ENCODE measurements at places on chromosomes 4 and X. TPM values are rescaled to one million over a fixed set of nuclear protein-coding genes. Genes with fewer than 3 reads are reported as not detected.

The ARHGAP10 gene
- 18.8 TPM for total RNA-seq

The EFHC2 gene
- not detected for total RNA-seq

The TMEM31 gene
- total RNA-seq, result not detected

The MTMR8 gene
- total RNA-seq, result 4.6 TPM

The SPOCK3 gene
- not detected for total RNA-seq

The FAM9A gene
- total RNA-seq, result not detected

GRCh38 chr4:83329521-83330110, 5.0 kb downstream of the HPSE start:
- no peak for DNase-seq

DNA sequence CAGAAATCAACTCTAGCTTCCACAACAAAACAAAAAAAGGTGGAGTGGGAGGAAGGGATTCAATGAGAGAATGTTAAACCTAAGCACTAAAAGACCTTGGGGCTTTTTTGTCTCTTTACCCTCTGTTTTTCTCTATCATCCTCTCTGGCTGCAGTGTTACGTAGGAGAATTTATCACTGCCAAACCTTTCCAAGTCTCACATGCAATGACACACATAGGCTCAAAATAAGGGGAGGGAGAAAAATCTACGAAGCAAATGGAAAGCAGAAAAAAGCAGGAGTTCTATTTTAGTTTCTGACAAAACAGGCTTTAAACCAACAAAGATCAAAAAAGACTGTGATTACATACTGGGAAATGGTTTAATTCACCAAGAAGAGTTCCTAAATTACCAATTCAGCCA, 152.1 kb downstream of the ADGRA3 start:
- no peak for DNase-seq

DNA sequence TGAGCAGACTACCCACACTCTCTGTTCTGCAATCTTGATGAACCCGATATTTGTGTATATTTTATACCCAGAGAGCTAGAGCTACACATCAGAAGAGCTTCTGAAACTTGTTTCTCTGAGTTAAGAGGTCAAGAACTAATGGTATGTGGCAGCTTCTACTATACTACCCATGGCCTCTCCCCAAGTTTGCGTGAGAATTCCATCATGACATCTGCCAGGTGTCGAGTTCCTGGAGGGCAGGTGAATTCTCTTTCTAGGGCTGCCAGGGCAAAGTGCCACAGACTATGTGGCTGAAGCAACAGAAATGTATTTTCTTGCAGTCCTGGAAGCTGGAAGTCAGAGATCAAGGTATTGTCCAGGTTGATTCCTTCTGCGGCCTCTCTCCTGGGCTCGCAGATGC, 4.4 kb downstream of the SORCS2 start:
- DNase-seq, result no peak

DNA sequence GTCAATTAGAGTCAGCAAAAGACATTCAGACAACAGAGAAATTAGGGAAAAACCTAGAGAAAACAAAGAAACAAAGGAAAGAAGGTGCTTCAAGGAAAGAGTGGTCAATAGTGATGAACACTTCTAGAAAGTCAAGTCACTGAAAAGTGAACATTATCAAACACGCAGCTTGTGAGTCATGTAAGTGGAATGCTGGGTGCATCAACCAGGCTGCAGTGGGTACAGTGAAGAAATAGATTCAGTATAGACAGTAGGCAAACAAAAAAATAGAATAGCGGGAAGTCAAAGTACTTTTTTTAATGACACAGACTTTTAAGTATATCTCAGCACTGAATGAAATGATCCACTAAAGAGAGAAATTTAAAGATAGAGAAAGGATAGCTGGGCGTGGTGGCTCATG, 245.8 kb downstream of the ARHGAP24 start:
- DNase-seq, result no peak

DNA sequence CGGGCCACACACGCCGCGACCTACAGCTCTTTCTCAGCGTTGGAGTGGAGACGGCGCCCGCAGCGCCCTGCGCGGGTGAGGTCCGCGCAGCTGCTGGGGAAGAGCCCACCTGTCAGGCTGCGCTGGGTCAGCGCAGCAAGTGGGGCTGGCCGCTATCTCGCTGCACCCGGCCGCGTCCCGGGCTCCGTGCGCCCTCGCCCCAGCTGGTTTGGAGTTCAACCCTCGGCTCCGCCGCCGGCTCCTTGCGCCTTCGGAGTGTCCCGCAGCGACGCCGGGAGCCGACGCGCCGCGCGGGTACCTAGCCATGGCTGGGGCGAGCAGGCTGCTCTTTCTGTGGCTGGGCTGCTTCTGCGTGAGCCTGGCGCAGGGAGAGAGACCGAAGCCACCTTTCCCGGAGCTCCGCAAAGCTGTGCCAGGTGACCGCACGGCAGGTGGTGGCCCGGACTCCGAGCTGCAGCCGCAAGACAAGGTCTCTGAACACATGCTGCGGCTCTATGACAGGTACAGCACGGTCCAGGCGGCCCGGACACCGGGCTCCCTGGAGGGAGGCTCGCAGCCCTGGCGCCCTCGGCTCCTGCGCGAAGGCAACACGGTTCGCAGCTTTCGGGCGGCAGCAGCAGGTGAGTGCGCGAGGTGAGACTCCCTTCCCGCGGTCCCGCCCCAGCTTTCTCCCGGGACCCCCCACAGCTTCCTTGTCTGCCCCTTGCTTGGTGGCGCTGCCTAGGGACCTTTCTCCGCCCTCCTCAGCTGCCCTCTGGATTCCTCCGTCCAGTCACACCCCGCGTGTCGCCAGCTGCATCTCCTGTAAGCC, 678 bp downstream of the BMP3 start:
- no peak for DNase-seq

- DNase-seq, result no peak
Observed at GRCh38 chr4:38856046-38856445, 571 bp downstream of the TLR6 start.

- DNase-seq, result no peak
Observed at GRCh38 chrX:20479896-20480295, 213.2 kb upstream of the RPS6KA3 start.

DNA sequence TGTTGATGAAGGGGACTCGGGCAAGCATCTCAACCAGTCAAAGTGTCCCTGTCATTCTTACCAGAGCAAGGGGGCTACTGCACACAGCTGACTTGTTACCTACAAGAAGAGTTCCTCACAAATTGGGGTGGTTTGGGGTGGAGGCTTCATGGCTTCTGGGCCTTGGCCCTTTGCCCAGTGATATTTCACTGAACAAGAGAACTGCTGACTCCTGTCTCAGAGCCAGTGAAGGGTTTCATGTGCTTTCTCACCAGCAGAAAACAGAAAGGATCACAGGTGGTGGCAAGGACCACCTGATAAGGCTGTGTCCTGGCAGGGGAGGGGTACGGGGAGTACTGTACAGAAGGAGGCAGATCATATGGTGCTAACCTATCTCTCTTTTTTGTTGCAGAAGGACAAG, 53.5 kb downstream of the DLG3 start:
- DNase-seq, result no peak

DNA sequence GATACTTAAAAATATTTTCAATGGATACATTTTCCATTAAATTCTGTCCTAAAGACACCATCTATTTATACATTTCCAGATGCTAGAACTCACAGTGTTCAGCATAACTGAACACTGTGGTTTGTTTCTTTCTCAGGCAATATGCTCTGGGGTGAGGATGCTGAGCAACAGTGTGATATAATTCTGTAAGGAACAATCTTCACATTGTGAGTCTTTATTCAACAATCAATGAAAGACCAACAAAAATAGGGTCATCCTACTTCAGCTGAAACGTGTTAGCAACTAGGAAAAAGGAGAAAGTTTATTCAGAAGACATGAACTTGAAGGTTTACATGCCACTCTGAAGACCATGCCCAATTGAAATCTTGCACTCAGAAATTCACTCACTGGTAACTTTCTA, 284.8 kb downstream of the UNC5C start:
- no peak for DNase-seq

DNA sequence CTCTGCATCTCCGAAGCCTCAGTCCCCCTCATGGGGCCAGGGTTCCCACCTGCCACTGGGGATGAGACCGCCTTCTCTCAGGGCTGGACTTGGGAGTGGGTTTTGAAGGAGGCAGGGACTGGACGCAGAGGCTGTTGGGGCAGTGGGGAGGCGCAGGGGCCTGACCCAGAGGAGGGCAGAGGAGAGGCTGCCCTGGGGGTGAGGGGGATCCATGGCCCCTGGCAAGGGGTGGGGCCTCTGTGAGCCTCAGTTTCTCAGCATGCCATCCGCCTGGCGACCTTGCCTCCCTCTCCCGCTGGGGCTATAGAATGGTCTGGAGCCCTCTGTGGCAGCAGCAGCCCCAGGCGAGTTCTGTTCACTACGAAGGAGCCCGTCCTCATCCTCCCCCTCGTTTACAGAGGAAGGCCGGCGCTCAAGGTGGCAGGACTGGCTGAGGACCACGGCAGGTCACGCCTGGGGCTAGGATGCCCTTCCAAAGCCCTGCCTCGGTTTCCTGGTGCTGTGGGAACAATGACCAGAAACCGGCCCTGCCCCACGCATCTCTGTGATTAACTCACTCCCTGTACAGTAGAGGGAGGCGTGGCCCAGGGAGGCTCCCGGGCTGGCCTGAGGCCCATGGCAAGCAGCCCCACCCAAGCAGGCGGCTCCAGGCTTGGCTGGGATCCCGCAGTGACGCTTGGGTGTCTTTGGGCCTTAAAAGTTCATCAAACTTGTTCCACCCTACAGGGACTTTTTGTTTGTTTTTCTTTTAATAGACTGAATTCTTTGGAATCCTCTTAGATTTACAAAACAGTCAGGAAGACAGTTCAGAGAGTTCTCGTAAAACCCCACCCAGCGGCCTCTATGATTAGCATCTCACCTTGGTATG, 16.0 kb upstream of the SH3TC1 start:
- no peak for DNase-seq

DNA sequence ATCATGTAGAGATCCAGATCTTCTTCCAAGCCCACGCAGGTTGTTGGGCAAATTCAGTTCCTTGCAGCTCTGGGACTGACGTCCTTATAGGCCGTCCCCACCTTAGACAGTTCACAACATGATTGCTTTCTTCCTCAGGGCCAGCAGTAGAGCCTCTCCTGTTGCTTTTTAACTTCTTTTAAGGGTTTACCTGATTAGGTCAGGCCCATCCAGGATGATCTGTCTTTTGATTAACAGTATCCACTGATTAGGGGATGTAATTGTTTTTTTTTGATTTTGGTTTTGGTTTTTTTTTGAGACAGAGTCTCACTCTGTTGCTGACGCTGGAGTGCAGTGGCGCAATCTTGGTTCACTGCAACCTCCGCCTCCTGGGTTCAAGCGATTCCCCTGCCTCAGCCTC, 109.1 kb upstream of the BMPR1B start:
- no peak for DNase-seq

DNA sequence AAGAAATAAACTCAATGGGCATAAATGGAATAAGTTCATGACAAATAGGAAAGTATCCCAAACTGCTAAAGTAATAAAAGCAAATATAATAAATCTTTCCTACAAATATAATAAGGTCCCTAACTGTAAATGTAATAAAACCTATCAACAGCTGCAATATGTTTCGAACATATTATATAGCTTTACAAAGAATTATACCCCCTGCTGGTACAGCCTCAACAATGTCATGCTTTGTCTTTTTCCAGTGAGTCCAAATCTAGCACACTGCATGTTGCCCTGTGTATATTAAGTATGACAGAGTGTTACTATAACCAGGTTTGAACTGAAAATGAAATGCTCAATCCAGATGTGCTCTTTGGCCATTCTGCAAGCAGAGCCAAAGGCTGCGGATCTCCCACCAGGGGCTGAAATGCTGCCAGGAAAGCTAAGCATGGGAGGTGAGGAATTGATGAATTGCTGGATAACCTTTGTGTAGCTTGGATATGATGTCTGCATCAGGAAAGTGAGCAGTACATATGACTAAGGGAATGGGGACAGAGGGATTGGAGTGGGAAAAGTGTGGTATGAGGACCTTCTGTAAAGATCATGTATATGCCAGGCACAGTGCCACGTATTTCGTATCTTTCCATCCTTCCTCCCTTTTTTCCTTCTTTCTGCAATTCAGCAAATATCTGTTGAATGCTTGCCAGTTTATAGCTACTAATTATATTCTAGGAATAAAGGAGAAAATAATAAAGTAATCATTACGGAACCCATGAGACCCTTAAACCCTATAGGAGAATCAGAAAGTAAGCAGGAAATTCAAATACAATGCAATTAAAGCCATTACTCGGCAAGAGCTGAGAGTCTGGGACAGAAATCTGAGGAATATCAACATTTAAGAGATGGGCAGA, 954.6 kb upstream of the LCORL start:
- DNase-seq, result no peak

GRCh38 chr4:174317531-174317930, 33.8 kb downstream of the CEP44 start:
- no peak for DNase-seq

All from activated CD8-positive, alpha-beta memory T cell treated with anti-CD3 and anti-CD28 coated beads, Interleukin-2, amount 10 ng/mL, durations not matched to agents 7 days and 5 days (primary cell).